Renal cortex interstitium (tissue), 15 donors: ENCODE measurements at places on chromosomes 12 and 14. TPM values are rescaled to one million over a fixed set of nuclear protein-coding genes. Genes with fewer than 3 reads are reported as not detected.

GRCh38 chr12:62256408-62257096 lies 3.7 kb upstream of the USP15 start:
- DNase-seq, result no peak

The SERPINA12 gene
- polyA plus RNA-seq, result 0.30 TPM

DNA sequence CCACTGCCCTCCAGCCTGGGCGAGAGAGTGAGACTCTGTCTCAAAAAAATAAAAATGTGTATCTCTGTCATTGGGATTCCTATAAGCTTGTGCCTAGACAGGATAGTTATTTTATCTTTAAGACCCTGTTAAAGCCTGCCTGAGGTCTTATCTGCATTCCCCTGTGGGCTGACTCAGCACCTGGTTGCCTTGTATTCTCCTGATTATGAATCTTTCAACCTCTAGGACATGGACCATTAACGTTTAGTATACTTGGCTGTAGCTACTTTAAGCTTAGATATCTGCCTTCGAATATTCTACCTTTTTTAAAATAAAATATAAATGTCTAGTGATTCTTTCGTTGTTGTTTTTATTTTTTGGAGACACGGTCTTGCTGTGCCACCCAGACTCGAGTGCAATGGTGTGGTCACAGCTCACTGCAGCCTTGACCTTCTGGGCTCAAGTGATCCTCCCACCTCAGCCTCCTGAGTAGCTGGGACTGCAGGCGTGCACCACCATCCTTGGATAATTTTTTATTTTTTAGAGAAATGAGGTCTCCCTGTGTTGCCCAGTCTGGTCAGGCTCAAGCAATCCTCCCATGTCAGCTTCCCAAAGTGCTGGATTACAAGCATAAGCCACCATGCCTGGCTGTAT lies 41.3 kb downstream of the RESF1 start:
- DNase-seq, result no peak

- no peak for DNase-seq
Observed at GRCh38 chr12:93164103-93164880, 213.4 kb upstream of the NUDT4 start.

- no peak for DNase-seq
Observed at GRCh38 chr12:24719293-24719721, 229.6 kb downstream of the BCAT1 start.

DNA sequence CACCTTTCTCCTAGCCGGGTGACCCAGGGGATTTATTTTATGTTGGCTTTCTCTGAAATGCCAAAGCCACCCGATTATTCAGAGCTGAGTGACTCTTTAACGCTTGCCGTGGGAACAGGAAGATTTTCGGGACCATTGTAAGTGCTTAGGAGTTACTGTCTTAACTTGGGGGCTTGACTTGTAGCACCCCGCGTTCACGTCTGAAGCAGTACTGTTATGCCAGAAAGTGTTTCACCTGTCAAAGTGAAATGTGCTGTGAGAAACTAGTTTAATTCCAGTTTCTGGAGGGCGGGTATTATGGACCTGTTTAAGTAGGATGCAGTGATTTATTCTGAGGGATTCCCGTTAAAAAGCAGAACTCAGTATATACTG lies 218 bp downstream of the LYSET start:
- DNase-seq, result no peak

The RAD51AP1 gene
- polyA plus RNA-seq, result 37.1 TPM

- no peak for DNase-seq
Observed at GRCh38 chr14:103539056-103539825, 10.2 kb downstream of the TRMT61A start.

The KRT83 gene
- not detected for polyA plus RNA-seq

DNA sequence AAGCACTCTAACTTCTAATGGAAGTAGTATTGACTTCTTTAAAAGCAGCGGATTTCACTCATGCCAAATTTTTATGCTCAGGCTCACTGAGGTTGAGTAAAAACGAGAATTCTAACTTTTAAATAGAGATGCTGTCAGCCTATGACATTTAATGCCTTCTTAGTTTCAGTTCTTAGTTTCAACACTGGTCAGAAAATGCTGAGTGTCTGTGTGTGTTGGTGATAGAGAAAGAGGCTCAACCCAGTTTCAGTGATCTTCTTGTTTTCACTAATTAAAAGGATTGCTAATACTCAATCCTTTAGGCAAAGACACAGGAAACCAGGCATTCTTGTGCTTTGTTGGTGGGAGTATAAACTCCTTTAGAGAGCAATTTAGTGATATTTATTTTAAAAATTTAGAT lies 31.0 kb downstream of the PEBP1 start:
- DNase-seq, result no peak

GRCh38 chr14:76574416-76575095 lies 186.7 kb upstream of the VASH1 start:
- DNase-seq, result no peak

The FNTB gene
- polyA plus RNA-seq, result 34.7 TPM

DNA sequence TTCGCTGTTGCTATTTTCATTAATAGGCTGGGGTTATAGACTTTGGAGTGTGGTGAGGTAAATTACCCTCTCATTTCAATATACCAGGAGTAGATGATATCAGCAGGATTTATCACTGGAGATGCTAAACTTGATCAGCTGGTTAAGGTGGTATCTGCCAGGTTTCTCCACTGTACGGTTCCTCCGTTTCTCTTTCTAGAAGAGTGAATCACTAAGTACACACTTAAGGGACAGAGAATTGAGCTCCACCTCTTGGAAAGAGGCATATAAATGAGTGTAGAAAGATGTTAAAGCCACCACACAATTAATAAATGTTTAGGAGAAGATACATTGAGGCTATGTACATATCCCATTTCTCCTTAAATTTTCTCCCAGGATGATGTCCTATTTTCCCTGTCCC lies 277.4 kb upstream of the GRIP1 start:
- no peak for DNase-seq

The RFLNA gene
- polyA plus RNA-seq, result 9.0 TPM

The TAS2R14 gene
- 3.1 TPM for polyA plus RNA-seq

The PRIMA1 gene
- polyA plus RNA-seq, result 1.4 TPM

DNA sequence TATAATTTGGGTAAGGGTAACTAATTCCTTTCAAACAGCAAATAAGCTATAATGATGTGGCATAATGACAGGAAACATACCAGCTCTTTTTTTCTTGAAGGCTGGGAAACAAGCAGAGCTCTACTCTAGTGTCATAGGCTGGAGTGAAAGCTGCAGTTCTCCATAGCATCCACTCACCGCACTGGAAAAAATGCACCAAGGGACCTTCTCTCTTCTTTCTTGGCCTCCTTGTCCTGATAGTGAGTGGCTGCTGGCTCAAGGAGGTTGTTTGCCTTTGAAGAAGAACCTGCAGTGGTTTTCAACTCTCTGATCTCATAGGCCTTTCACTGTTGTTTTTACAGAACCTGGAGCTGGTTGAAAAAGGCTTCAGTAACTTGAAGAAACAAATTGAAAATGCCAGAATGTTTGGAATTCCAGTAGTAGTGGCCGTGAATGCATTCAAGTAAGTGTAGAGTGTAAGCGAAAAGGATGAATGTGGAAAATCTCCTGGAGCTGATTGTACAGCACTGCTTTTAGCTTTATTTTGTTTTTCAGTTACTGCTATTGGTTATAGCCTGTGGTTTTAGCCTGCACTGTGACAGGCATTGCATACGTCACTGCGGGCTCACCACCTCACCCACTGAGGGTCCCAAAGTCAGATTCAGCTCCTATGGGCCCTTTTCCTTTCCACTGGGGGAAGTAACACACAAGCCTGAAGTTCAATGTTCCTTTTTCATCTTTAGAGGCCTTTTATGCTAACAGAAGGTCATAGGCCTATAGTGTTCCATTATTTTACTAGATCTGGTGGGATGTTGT lies 17.2 kb upstream of the AKAP5 start:
- no peak for DNase-seq

DNA sequence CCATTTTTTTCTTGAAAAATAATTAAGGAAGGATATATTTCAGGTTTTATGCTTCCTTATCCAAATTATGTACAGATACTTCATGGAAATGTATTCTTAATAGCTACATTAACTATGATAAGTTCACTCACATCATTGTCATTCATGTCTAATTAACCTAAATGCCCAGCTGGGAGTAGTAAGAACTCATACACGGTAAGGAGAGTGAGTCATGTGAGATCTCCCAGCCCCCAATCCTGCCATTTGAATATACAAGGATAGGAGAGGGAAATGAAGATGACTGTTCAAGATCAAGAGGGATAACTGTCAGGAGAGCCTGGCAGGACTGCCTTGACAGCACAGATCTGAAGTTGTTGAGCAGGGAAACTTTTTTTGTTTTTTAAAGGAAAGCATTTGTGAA lies 343.4 kb upstream of the USP15 start:
- no peak for DNase-seq

The RIN3 gene
- 7.9 TPM for polyA plus RNA-seq

GRCh38 chr12:117583677-117584225 lies 222.3 kb upstream of the NOS1 start:
- DNase-seq, result no peak

- no peak for DNase-seq
Observed at GRCh38 chr14:56195704-56196103, 77.5 kb downstream of the PELI2 start.

- no peak for DNase-seq
Observed at GRCh38 chr14:73610687-73611086, 1.6 kb upstream of the ACOT6 start.

- no peak for DNase-seq
Observed at GRCh38 chr12:10042167-10042566, 11.7 kb downstream of the CLEC9A start.

The DERA gene
- polyA plus RNA-seq, result 48.5 TPM

DNA sequence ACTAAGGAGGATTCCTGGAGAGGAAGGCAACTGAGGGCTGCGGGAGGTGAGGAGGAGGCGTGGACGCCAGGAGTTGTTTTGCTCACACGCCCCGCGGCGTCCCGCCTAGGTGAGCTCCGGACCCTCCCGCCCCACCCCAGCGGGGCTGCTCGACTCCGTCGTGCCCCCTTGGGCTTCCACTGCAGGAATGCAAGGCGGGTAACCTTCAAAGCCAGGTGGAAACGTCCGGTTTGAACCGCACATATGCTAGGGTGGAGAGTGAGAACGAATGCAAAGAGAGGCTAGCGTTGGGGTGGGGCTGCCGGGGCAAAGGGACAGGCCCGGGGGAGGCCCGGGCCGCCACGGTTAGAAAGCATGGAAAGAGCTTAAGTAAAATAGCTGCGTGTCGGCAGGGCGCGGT lies 5.4 kb upstream of the DPPA3 start:
- DNase-seq, result no peak

- no peak for DNase-seq
Observed at GRCh38 chr12:727321-727720, 25.1 kb upstream of the WNK1 start.

The PLEK2 gene
- polyA plus RNA-seq, result 1.5 TPM

The SERPINA5 gene
- 12.9 TPM for polyA plus RNA-seq

The SPTB gene
- 16.0 TPM for polyA plus RNA-seq

The ITPK1 gene
- polyA plus RNA-seq, result 40.5 TPM

The SPIC gene
- polyA plus RNA-seq, result not detected

The RNASE1 gene
- 142 TPM for polyA plus RNA-seq

DNA sequence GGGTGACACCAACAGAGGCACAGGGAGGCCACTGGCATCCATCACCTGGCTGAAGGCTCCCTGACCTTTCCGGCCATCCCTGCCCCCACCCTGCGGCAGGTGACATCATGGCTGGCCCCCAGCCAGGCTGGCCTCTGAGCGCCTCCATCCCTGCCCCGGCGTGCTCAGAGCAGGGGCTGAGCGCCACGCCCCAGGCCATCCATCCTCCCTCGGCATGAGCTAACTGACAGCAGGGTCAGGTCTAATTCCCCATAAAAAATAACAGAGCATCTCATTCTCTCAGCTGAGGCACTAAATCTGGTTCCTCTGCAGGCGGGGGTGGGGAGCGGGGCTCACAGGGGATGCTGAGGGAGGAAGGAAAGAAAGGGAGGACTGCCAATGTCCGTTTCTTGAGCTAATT lies 50.7 kb downstream of the PRIMA1 start:
- no peak for DNase-seq

DNA sequence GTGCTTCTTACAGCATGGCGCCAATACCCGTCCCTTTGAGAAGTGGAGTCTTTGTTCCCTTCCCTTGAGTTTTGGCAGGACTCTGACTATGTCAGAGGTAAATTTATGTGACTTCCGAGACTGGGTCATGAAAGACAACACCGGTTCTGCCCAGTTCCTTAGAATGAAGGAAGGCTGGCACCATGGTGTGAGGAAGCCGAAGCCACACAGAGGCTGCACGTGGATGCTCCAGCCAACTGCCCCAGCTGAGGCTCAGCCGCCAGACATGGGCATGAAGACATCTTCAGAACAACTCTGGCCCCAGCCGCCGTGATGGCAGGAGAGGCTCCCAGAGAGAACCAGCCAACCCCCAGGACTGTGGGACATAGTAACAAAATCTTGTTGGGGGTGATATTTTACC lies 111.2 kb downstream of the CALM1 start:
- DNase-seq, result no peak

The USP44 gene
- polyA plus RNA-seq, result 2.0 TPM

DNA sequence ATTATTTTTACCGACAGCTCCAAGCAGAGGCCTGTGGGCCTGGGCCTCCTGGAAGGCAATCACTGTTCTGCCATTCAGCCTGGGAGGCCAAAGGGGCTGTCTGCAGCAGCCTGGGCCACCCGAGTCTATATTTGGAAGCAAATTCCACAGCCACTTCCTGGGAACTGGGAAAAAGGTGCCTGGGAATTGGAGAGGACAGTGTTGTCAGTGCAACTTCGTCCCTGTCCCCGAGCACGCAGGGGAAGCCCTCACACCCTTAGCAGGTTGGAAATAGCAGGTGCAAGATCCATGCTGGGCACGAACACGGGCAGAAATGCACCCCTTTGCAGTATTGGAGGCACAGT lies 9.6 kb upstream of the TBX5 start:
- DNase-seq, result no peak

The NGB gene
- not detected for polyA plus RNA-seq

DNA sequence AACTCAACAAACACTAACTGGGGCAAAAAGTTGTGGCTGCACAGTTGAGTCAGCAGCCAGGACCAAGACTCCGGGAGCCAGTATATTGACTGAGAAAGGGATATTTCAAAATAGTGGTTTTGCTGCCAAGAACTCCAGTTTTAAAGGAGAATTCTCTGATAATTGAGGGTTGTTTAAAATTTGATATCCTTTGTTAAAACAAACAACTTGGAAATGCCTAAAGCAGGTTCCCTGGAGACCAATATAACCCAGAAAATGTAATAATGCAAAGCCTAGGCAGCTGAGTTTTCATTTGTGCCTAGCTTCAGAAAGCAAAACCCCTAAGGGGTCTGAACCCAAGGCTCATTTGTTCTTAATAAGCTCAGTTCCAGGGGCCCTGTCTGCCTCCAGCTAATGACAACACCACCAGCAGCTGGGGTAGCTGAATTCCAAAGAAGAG lies 311.7 kb upstream of the CCDC196 start:
- DNase-seq, result no peak

DNA sequence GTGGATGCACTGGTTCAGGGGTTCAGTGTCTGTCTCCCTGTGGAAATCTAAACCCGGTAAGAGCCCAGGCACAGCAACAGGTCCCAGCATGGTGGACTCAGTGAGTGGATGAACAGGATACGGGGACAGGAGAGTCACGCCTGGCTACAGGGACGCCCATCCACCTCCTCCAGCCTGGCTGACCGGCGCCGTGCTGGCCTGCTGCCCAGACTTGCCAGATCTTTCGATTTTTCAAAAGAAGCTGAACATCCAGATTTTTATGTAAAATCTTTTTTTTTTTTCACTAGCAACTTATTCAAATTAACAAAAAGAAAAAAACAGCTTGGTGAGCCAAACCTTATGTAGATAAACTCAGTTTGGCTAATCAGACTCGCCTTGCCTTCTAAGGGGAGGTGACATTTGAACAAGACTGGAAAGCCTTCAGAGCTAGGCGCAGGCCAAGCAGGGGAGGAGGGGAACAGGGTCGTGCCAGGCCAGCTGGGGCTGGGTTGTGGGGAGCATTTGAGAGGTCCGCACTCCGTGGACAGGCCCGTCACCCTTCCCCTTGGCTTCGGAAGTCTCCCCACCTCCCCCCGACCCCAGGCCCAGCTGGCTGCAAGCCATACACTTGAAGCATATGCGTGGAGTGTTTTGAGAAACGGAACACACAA lies 87.8 kb upstream of the NCOR2 start:
- no peak for DNase-seq
